ENCODE measurements at places on chromosomes 2 and 18. TPM values are rescaled to one million over a fixed set of nuclear protein-coding genes. Genes with fewer than 3 reads are reported as not detected.

Gene AKAIN1
- total RNA-seq: not detected

Gene ELOA2
- total RNA-seq: not detected

Gene ASAP2
- 10.1 TPM for total RNA-seq

Gene NYAP2
- total RNA-seq: not detected

Gene RAB17
- total RNA-seq: 3.2 TPM

Gene REEP1
- total RNA-seq: 21.3 TPM

Gene RNU2-63P
- total RNA-seq: not detected

GRCh38 chr18:70421471-70422390 lies 132.9 kb downstream of the SOCS6 start:
- peak; percentile 74 for DNase-seq

DNA sequence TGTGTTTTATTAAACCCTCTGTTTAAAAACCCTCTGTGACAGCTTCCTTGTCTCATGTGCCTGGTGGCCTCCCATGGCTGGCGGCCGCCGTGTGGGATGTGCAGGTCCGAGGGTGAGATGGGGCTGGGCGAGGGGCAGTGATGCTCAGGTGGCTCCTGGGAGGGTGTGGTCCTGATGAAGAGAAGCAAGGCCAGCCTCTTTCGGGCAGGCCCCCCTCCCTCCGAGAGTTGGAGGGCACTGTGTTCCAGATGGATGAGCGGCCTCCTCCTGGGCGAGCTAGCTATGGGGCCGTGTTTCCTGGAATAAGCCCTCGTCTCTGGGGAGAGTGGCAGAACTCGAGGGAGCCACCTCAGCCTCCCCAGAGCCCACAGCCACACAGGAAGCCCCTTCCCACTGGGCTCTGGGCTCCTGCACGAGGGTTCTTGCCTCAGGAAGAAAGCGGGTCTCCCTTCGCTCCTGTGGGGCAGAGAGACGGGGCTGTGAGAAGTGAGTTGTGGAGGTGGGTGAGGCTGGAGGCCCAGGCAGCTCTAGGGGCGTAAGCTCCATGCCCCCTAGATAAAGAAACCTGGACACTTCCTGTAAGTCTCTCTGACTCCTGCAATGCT lies 72.1 kb downstream of the ASB1 start:
- no peak for DNase-seq

DNA sequence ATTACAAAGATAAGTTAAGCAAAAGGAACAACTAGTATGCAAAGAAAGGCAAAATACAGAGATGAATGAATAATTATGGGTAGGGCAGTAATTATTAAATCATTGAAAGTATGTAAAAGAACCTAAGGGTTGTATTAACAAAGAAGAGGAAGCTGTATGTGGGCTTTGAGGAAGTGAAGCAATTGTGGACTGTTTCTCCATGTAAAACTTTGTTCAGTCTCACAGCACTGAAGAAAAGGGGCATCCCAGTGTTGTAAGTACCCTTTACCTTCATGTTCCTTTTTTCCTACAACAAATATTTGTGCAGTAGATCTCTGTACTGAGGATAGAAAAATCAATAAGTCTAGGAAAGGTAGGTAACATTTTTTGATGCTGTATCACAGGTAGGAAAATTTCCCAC lies 388.7 kb upstream of the NRP2 start:
- DNase-seq: no peak

GRCh38 chr2:48578313-48578712 lies 39.3 kb upstream of the GTF2A1L start:
- no peak for DNase-seq

GRCh38 chr18:33584548-33585430 lies 6.8 kb downstream of the ASXL3 start:
- DNase-seq: no peak

DNA sequence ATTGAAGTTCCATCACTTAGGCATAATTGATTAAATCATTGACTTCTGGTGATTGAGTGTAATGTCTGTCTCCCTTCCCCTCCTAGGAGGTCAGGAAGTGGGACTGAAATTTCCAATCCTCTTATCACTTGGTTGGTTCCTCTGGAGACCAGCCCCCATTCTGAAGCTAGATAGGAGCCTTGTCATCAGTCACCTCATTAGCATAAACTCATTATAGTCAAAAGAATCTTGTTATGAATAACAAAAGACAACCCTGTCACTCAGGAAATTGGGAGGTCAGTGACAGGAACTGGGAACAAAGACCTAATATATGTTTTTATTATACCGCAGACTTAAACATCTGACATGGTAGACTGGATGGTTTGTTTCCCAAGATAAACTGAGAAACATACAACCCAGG lies 60.7 kb upstream of the GAREM2 start:
- DNase-seq: no peak

GRCh38 chr2:151347906-151348305 lies 9.5 kb upstream of the TNFAIP6 start:
- no peak for DNase-seq

DNA sequence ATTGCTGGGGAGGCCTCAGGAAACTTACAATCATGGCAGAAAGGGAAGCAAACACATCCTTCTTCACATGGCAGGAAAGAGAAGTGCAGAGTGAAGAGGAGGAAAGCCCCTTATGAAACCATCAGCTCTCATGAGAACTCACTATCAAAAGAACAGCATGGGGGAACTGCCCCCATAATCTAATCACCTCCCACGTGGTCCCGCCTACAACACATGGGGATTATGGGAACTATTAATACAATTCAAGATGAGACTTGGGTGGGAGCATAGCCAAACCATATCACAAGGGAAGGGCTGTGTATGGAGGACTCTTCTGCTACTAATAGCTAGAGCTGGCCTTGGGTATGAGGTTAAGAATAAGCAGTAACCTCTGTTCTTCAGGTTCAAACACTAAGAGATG lies 8.8 kb upstream of the SETBP1 start:
- DNase-seq: no peak

GRCh38 chr18:79948719-79949411 lies 2.6 kb downstream of the SLC66A2 start:
- no peak for DNase-seq

- DNase-seq: no peak
These were observed 1188.5 kb downstream of the LRP1B start for GRCh38 chr2:140942284-140942683.

DNA sequence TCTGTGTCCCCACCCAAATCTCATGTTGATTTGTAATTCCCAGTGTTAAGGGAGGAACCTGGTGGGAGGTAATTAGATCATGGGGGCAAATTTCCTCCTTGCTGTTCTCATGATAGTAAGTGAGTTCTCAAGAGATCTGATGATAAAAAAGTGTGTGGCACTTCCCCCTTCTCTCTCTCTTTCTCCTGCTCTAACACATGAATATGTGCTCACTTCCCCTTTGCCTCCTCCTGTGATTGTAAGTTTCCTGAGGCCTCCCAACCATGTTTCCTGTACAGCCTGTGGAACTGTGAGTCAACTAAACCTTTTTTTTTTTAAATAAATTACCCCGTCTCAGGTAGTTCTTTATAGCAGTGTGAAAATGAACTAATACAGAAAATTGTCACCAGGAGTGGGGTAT lies 380.0 kb downstream of the MEIS1 start:
- no peak for DNase-seq
